Adipocyte (in vitro differentiated cells): ENCODE measurements at places on chromosomes 3 and 15.

DNA sequence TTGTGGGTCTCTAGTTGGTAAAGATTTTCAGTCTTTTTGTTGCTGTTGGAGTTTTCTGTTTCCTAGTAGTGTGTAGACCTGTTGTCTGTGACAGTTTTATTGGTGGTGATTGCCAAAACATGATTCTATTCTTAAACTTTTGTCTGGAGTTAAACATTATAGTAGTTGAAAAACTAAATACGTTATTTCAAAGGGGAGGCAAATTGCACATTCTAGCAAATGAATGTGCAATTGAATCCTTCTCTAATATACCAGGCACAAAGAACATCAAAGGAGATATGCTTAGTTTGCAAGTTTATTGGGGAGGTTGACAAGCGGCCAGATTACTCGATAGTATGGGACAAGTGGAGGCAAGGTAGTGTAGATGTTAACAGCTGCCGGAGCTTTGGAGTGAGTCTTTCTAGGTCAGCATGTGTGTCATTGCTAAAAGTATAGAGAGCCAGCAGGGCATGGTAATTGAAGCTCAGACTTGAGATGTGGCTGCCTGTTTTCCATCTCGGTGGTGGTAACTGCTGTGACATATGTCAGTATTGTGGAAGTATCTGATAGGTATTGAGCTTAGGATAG is 20.6 kb downstream of the CHD2 start:
- no peak for DNase-seq

DNA sequence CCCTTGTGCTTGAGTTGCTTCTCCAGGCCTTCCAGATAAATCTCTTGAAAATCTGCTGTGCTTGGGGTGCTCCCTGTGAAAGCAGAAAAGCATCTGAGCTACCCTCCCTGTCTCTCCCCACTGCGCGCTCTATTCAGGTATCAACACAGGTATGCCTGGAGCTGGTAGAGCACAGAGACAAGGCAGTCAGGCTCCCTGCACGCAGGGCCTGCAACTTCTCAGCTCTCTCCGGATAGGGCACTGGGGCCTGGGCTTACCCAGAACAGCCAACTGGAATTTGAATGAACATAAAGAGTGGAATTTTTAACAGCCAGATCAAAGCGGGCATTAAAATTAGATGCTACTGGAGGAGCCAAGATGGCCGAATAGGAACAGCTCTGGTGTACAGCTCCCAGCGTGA is 183.6 kb downstream of the XXYLT1 start:
- no peak for DNase-seq

DNA sequence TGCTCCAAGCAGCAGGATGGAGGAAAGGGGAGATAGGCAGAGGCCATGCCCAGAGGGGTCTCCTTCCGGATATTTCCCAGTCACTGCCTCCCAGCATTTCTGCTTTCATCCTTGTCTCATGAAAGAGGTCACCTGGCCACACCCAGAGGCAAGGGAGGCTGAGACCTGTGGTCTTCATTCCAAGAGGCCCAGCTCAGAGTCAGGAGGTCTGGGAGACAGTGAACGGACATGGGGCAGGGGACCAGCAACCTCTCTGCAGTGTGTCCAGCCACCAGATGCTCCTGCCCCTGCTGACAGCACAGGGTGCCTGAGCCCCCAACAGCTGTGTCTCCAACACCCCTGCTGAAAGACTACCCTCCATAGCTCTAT is 111.2 kb downstream of the CHSY1 start:
- no peak for DNase-seq

- peak; percentile 35 for DNase-seq
Measured at GRCh38 chr15:38054488-38054887, 120.0 kb downstream of the TMCO5A start.

DNA sequence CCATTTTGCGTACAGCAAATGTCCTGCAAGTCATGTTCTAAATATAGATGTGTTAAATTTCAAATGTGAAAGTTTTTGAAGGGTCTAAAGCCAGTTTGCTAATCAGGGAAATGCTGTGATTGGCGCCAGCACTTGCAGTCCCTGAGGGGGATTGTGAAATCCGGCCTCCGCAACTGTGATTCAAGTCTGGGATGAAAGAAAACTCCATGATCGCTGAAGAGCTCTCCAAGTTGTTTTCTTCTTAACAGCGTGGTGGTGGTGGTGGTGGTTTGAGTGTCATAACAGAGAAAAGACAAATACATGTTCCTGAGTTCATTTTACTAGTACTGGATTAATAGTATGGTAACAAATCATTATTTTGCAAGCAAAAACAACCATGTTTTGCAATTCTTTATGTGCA is 51.8 kb downstream of the MITF start:
- peak; percentile 87 for DNase-seq

- DNase-seq: no peak
Measured at GRCh38 chr3:120495809-120496208, 45.0 kb upstream of the FSTL1 start.

DNA sequence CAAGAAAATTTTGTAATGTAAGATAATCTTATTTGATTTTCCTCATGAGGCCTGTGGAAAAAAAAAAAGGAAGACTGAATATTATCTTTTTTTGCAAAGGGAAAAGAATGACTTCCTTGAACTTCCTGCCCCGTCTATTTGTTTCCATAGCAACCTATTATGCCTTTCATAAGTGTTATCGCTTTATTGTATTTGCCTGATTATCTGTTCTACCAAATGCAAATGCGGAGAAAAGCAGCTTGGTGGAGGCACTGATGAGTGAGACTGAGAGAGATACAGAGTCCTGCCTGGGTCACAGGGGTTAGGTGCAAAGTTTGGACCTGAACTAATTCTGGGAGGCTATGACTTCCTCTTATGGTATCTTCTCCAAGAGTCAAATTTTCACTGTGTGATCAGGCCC is 334.0 kb upstream of the KCNMB2 start:
- DNase-seq: no peak

DNA sequence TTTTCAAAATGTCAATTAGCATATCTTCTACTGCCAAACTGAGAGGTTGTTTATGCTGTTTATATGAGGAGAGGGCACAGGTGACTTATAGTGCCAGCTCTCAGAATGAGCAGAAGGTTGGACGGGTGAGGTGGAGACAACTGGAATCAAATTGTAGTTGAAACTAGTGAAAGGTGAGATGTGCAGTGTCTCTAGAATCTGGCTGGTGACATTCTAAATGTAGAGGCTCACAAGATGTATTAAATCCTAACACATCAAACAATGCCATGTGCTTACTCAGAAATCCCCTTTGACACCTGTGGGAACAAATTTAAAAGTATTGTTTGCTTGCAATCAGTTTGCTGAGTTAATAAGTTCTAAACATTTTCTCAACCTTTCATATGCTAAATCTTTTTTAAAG is 40.8 kb downstream of the CRYBG3 start:
- DNase-seq: no peak

DNA sequence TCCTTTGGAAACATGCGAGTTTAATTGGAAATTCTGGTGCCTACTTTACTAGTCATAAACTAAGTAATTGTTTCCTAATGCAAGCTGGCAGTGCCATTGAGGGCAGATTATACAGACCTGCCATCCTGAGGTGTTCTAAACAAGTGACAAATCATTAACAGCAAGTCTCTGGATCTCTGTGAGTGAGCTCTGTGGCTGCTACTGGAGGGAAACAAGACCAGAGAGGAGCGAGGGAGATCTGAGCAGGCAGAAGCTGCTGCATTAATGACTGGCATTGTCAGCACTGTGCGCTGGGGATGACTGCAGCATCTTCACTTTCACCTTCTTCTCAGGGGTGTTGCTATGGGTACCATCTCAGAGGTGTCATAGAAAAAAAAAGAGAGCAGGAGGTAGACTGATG is 308.4 kb upstream of the DPH6 start:
- DNase-seq: no peak

DNA sequence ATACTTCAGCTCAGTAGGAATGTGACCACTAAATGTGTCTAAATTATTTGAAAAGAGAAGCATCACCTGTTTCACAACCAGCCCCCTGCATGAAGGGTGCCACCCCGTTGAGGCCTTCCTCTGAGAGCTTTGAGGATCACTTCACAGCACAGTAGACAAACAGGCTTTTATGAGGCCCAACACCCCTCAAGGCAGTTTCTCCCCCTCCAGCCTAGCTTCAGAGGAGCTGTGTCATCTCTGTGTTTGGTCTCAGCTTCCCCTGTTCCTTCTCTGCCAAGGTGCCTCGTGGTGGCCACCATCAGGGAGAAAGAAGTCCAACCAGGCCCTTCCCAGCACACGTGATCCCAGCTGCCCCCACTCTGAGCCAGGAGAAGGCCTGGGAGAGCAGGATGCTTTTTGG is 21.6 kb upstream of the DUSP7 start:
- no peak for DNase-seq

- peak; percentile 84 for DNase-seq
Measured at GRCh38 chr3:15794303-15794771, 3.4 kb downstream of the ANKRD28 start.

DNA sequence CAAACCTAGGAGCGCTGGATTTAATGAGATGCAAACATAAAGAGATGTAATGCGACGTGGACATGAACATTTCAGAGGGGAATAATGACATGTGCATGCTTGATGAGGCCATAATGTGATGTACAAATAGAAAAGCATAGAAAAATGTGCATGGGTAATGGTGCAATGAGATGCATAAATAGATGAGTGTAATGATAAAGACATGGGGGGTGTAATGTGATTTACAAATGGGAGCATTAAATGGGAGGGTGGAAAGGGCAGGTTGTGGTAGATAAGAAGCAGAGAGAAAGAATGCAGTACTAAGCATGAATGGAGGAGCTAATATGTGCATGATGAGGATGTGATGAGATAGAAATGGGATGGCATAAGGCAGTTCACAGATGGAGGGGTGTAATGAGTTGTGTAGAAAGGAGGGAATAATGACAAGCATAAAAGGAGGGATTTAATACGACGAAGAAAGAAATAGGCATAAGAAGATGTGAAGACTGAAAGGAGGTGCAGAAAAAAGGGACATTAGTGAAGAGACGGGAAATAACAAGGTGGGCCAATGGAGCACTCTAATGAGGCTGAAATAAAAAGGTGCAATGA is 137.5 kb upstream of the CCNL1 start:
- no peak for DNase-seq

GRCh38 chr3:19645093-19645492 is 288.9 kb downstream of the EFHB start:
- DNase-seq: no peak

DNA sequence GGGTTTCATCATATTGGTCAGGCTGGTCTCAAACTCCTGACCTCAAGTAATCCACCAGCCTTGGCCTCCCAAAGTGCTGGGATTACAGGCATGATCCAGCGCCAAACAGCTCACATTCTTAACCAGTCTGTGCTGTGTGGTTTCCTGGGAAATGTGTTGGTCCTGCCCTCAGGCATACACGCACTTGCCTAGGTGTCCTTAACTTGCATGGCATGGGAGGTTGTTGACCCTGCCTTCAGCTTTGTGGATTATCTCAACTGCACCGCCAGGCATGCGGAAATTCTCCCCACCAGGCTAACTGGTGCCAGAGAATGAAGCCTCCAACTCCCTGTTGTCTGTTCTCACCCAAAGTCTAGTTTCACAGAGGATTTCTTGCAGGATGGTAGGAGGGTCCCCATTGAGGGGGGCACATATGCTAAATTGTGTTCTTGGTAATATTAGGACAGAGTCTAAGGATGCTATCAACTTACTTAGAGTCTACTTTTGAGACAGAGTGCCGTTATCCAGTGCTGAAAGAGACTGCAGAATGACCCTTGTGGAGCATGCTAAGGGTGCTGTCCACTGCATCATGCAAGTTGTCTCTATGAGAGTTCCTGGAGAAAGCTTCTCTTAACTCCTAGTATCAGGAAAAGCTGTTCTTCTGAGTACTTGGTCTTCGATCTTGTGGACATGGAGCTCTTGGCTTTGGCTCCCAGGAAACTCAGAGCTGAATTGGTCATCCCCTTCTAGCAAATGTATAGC is 61.6 kb upstream of the EIF1B start:
- DNase-seq: no peak

- no peak for DNase-seq
Measured at GRCh38 chr3:155604126-155604525, 140.7 kb downstream of the PLCH1 start.

DNA sequence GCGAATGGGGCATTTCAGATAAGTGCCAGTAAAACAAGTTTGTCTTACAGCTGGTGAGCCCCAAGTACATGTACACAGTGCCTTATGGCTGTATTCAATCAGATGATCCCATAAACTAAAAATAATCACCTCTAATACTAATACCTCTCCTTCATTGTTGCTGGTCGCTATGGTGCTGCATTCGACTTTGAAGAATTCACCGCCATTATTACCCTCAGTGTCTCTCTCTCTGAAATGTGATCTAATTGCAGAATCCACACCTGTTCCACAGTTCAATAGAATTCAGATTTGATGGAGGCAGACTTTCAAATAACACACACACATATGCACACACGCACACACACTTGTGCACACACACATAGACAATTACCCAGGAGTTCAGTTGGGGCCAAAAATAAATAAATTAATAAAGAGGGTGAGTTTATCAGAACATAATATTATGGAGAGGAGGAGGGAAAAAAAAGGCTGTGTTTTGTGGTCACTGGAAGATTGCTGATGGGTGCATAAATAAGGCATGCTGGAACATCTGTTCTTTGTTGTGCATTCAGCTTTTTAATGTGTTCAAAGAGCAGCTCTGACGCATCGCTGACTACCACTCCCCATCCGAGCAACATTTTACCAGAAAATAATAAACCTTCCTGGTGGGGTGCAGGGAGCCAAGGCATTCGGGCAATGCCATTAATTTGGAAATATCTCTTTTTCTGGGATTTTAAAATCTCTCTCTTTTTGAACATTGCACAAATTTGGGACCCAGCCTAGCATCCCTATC is 235.7 kb downstream of the SATB1 start:
- peak; percentile 52 for DNase-seq

GRCh38 chr3:15819576-15819975 is 21.8 kb upstream of the ANKRD28 start:
- no peak for DNase-seq

- DNase-seq: peak; percentile 44
Measured at GRCh38 chr15:59420986-59421618, 16.9 kb upstream of the FAM81A start.

GRCh38 chr3:71111784-71112440 is 471.6 kb downstream of the FOXP1 start:
- peak; percentile 74 for DNase-seq

DNA sequence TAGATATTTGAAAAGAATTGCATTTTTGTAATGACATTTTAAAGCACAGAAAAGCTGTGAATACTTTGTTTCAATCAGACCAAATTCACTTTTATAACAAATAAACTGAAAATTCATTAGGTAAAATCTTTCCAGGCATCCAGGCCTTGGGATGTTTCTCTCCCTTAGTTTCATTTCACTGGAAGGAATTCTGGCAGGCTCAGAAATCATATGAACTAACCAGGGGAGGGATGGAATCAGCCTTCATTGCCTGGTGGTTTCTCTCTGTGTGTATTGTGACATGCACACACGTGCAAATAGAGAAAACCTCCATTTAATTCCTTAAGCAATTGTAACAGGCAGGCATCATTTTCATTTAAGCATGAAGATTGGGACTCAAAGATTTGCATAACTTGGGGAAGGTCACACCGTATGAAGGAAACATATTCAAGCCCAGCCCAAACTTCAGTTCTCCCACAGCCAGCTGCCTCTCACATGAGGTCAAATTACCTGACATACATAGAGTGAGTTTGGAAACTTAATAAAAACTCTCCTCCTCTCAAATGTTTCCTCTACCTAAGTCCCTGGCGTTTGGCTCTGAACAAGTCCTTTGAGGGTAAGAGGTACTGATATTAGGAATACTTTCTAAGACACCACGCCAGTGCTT is 376.1 kb upstream of the MCTP2 start:
- no peak for DNase-seq

GRCh38 chr15:62394079-62394478 is 229.0 kb upstream of the C2CD4B start:
- DNase-seq: no peak

- DNase-seq: no peak
Measured at GRCh38 chr3:181704421-181705085, 7.2 kb upstream of the SOX2 start.
